ENCODE measurements at places on chromosomes 4 and X.

GRCh38 chrX:150044556-150044955 lies 106.3 kb upstream of the EOLA2 start:
- DNase-seq, result no peak

GRCh38 chr4:101987623-101988243 lies 197.2 kb downstream of the BANK1 start:
- no peak for DNase-seq

DNA sequence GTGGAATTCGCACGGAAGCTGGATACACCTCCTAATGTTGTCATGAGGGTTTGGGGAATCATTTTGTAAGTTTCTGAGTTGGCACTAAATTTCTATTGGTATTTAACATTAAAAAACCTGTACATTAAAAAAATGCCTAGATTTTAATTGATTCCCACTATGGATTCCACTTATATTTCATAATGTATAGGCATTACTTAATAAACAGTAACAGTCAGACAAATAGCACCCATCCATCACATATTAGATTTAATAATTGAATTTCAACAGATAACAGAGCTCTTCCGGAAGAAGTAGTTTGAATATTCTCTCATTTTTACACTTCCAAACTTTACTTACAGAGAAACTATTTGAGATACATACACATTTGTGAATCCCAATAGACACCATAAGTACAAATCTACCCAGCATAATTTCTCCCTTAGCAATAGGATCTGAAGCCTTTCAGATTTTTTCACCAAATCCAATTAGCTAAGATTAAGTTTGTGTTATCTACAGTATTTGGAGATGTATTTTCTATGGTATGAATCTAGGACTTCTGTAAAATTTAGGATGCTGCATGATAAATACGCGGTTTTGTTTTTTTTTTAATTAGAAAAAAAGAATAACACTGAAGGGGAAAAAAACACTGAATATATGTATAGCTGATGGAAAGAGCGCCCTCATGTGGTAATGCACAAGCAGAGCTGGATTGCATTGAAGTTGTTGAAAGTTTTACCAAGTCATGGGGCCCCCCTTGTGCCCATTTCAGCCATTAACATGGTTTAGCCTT lies 12.2 kb upstream of the ODAM start:
- DNase-seq, result no peak

DNA sequence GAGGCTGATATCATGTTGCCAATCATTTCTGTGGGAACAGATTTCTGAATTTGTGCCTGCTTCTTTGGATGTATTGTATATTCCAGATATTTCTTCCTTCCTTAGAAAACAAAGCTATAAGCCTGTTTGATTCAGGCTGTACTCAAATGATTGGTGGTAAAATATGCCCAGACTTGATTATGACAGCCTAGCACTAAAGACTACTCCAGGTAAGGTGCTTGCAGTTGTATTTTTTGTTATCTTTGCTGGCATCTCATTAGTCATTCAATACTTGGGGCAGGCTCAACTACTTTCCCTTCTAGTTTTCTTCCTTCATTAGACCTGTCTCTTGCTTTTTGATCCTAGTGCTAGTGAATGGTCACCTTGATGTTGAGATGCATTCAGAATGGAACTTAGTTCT lies 90.6 kb downstream of the ZNF518B start:
- DNase-seq, result no peak

DNA sequence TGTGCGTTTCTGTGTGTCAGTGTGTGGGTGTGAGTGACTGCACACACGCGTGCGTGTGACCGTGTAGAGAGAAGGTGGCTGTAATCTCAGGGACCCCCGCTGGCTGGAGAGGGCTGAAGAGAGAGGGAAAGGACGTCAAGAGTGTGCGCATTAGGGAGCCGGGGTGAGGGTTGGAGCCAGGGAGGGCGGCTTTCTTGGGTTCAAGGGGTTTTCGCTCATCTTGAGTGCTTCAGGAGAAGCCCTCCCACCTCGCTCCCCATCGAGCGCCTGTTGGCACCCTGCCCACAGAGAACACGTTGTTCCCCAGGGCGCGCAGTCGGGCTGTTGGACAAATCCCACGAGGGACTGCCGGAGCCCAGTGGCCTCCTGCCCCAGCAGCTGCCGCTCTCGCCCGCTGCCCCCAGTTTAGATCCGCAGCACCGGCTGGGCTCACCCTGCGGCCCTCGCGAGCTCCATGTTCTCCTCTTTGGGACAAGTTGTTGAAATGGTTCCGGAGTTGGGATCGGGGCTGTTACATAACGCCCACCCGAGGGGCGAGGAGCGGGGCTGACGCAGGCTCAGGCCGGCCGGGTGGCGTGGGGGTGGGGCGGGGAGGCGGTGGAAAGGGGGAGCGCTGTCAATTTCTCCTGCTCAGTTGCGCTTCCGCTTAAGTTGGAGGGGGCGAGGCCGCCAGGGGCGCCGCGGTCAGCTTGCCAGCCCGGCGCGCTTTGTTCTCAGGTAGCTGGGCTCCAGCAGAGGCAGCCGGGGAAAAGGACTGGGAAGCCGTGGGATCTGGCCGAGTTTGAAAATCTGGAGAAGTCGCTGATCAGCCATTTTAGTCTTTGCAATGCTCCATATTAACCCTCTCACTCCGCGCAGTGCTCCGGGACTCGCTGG lies 1.6 kb downstream of the GRIA2 start:
- DNase-seq, result no peak
